ENCODE measurements at places on chromosomes 2 and 18. TPM values are rescaled to one million over a fixed set of nuclear protein-coding genes. Genes with fewer than 3 reads are reported as not detected.

The CCL20 gene
- not detected for total RNA-seq

The GCG gene
- not detected for total RNA-seq

The CNRIP1 gene
- 43.2 TPM for total RNA-seq

The LCT gene
- not detected for total RNA-seq

The TPO gene
- 2.0 TPM for total RNA-seq

The NT5DC4 gene
- not detected for total RNA-seq

The RIT2 gene
- total RNA-seq = not detected

The LOXHD1 gene
- total RNA-seq = not detected

All from vagina (tissue), 2 donors.